ENCODE measurements at places on chromosomes 6 and 20. TPM values are rescaled to one million over a fixed set of nuclear protein-coding genes. Genes with fewer than 3 reads are reported as not detected.

The GHRH gene
- not detected for polyA plus RNA-seq

The C6orf141 gene
- 5.1 TPM for polyA plus RNA-seq

The C20orf96 gene
- polyA plus RNA-seq = 37.1 TPM

DNA sequence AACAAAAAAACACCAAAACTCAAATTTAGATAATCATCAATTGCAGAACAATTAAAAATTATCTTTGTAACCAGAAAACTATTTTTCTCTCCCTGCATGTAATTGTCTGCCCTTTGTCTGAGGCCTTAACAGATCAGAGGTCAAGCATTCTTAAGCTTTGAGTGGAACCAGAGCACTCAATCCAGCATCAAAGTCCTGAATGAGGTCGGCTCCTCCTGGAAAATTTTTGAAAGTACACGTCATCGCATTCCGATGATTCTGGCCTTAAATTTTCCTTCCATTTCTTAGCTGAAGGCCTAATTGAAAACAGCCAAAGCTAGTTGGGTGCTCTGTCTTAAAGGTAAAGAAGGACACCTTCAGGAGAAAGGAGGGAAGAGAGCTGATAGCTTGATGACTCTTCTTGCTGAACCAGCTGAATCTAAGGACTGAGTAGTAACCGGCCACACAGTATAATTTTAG lies 510.2 kb upstream of the SULF2 start:
- DNase-seq = no peak

GRCh38 chr6:52514514-52514913 lies 62.3 kb downstream of the TRAM2 start:
- DNase-seq = no peak

- peak; percentile 85 for DNase-seq
Observed at GRCh38 chr20:50930139-50930975, 880 bp downstream of the ADNP start.

DNA sequence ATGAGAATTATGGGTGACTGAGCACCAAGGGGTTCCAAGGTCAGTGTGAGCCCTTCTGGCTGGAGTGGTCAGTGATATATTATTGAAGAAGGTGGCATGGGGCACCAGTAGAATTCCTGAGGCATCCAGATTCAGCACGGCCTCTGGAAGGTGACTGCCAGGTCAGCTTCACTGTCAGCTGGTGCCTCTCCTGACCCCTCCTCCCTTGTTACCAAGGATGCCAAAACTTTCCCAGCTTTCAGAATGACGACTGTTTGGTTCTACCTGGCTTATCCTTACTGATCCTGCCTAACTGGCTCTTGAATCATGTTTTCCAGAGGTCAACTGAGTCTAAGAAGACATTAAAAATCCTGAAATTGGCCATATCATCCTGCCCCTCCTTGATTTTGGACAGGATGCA lies 189.2 kb upstream of the AGPAT4 start:
- no peak for DNase-seq

DNA sequence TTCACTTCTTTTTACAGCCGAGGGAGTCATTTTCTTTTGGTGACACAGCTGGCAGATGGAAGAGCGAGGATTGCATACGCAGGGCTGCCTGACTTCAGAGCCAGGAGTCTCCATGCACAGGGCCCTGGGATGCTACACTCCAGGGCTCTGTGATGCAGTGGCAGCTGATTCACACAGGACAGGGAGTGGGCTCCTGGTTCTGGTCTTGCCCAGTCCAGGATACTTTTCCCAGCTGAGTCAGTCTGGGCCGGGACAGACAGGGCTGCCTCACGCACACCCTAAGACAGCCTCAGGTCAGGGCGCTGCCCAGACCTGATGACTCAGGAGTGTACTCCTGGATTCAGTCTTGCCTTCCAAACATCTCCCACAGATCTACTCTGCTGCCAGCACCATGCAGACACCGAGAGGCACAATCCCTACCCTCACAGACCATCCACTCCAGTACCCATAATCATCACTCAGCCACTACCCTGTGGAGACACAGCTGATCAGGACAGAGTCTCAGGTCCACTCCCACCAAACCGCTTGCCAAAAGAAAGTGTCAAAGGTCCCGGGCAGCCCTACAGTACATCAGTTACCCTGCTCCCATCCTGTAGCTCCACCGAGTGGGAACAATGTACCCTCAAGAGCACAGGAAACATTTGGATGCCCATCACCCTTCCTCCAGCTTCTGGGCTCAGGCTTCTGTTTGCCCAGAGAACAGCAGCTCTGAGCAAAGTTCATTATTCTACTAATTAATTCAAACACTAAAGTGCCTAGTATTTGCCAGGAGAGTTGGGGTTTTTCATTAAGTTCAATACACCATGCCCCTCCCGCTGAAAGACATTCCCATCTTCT lies 11.5 kb downstream of the SDC4 start:
- no peak for DNase-seq

- DNase-seq = no peak
Observed at GRCh38 chr6:164812706-164813105, 496.7 kb downstream of the C6orf118 start.

- no peak for DNase-seq
Observed at GRCh38 chr20:7657569-7657968, 282.7 kb downstream of the HAO1 start.

GRCh38 chr6:31053873-31054272 lies 43.6 kb downstream of the MUC22 start:
- DNase-seq = no peak

Data from left lung (tissue), 14 donors.